Suprapubic skin (tissue), 4 donors: ENCODE measurements at places on chromosomes 4 and X.
A peak's percentile ranks its signal among the peaks of the same experiment; 100 is the strongest.

GRCh38 chrX:120677004-120677652 is 47.3 kb upstream of the C1GALT1C1 start:
- DNase-seq = no peak

GRCh38 chrX:1533058-1533457 is 3.9 kb downstream of the P2RY8 start:
- DNase-seq = no peak

DNA sequence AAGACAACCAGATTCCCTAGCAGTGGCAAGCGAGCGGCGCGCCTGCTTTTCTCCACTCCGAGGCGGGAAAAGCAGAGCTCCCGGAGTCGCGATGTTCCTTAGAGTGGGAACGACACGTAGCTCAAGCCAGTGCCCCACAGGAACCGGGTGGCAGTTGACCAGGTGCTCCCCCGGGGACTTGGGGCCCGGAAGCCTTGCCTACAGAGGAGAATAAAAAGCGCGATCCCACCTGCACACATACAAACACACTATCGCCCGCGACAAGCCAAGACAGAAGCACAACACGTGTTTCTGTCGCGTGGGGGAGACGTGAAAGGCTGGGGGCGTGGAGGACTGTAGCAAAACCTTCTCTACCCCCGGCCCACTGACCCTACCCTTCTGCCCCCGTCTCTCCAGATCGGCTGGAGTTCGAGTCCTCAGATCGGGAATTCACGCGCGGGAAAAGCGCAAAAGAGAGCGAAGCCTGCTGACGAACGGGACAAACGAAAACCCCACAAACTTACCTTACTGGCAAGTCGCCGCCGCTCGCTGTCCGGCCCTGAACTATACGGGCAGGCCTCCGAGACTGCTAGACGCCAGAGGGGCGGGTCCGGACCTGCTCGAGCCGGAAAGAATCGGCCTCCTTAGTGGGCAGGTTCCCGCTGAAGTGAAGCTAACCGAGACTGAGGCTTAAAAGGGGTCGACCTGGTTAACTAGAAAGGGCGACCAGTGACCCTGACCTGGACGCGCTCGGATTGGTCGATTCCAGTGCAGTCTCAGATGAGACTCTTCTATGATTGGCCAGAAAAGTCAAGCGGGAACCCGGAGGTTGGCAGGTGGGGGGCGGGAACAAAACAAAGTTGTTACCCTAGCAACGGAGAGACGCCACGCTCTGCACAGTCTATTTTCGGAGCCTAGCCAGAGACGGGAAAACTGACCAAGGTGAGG is at the start of the genes DNAAF6 and NUP62CL:
Gene DNAAF6 (plus strand): TSS at position 842 of the 927 bp plus-strand sequence. CDS start 6,265 bp downstream, outside the sequence.
Gene NUP62CL (minus strand): TSS at position 664 of the 927 bp plus-strand sequence. CDS start 31,287 bp downstream, outside the sequence.
- DNase-seq = peak; percentile 77

DNA sequence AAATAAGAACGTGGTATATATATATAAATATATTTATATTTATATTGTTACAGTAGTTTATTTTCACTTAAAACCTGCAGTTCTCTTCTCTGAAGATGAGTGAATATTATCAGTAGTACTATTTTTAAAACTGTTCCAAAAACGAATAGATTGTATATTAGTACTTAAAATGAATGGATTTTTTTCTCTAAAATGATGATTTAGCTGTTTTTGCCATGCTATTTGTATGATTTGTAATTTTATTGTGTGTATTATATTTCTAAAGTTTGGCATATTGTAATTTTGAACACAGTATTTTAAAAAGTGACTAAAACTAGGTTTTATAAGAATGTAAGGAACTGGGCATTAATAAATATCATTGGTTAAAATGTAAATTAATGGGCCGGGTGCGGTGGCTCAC is 22.0 kb downstream of the TRAPPC11 start:
- DNase-seq = no peak

- no peak for DNase-seq
Measured at GRCh38 chr4:69764311-69764710, 3.9 kb upstream of the SULT1B1 start.

DNA sequence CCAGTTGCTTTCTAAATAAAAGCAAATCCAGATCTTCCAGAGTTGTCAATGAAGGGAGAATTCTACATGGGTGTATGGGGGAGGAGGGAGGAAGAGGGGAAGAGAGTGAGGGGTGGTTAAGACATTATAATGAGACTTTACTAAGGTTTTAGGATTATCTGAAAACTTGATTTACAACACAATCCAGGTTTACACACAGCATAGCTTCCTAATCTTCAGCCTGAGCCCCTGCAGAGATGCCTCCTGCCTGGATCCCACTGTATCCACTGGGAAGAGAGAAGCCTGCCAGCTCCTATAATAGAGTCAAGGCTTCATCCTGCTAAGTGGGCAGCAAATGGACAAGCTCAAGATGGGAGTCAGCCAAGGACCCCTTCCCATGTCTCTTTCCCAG is 85.6 kb upstream of the KIT start:
- no peak for DNase-seq

DNA sequence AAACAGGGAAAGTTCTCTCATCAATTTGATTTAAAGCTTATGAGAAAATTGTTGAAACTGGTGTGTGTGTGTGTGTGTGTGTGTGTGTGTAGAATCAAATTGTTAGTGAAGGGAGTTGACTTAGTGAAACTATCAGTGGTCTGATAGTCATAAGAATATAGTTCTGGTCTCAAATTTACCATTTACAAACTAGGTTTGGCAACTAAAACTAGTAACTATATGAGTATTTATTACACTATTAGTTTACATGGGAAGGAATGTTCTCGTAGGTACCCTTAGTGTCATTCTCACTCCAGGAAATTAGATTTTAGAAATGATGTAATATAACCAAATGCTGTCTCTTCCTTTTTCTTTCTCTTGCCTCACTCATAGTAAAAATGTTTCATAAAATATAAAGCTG is 11.9 kb downstream of the SULT1E1 start:
- DNase-seq = no peak

GRCh38 chr4:88722828-88723227 is 25.2 kb upstream of the NAP1L5 start:
- DNase-seq = no peak

DNA sequence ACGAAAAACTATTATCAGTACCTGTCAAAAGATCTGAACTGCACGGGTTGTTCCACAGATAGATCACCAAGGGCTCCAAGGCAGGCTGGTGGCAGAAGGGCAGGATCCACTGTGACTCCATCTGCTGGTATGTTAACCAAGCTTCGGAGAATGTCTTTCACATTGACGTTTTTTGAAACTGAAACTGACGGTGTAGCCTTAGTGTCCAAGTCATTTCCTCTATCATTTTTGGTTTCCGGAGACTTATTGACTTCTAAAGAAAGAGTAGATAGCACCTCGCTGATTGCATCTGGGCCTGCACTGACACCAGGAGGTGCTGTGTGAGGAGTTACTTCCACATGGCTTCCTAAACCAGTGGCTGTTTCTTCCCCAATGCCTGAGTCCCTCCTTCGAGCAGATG is 186.9 kb downstream of the LRBA start:
- DNase-seq = no peak

DNA sequence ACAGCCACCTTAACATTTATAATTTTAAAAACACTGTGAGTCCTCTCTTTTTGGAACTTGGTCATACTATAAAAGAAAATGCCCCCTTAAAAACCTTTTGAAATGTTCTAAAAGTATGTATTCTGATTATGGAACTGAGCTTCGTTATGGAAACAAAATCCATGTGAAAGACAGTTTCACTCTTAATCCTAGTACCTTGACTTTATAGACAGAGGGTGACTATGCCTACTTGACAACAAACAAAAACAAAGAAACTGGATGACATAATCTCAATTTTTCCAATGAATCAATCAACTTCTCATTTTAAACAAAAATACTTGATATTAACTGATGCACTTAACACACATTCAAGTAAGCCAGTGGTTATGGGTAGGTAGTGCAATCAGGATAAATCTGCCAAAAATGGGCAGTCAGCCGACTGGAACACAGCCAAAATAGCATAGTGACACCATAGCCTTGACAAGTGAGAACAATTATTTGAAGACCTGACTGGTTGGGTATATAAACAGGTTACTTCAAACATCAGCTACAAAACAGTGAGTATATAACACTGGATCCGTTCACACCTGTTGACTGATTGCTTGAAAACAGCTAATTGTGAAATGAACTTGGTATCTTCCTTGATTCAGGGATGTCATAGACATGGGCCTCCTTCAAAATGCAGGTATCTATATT is 265.5 kb downstream of the PPP3CA start:
- no peak for DNase-seq

GRCh38 chr4:48334900-48335384 is 6.4 kb upstream of the SLAIN2 start:
- DNase-seq = no peak

DNA sequence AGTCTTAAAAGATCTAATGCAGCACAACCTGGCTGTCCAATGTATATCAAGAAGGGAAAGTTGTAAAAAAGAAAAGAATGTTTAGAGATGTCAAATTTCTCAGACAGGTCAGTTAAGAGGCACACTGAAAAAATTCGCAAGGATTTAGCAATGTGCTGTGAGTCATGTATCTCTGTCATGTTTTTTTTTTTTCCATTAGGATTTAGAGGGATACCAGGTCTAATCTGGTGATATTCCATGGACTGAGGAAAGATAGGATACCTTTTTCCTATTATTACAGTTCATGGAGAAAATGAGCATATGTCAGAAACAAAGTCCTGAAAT is 815.4 kb upstream of the PCDH10 start:
- DNase-seq = no peak
